ENCODE measurements at places on chromosomes 6 and 20.

DNA sequence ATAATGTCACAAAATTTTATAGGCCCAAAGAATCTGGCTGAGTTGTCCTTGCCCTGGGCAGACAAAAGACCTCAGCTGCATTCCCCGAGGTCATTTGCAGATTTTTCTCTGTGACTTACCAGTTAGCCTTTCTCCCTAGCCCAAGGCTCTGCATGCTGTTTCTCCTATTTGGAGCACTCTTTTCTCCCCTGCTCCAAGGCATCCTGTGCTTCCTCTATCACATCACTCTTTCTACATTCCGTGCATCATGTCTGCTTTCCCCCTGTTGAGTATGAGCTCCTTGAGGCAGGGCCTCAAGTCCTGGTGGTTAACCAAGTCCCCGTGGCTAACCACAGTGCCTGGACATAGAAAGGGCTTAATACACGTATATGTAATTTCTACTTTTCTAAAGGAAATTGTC is 593 bp upstream of the GSTA3 start:
- no peaks in the 10 kb centered on the region for H3K4me1 ChIP-seq
- DNase-seq = no peak
- H3K27me3 ChIP-seq = peaks cover 4% of the 10 kb centered on the region

- peaks cover 3% of the 10 kb centered on the region for H3K4me1 ChIP-seq
- no peaks in the 10 kb centered on the region for H3K27me3 ChIP-seq
- H3K4me3 ChIP-seq = no peak overlapping the region
- no peaks in the 10 kb centered on the region for H3K36me3 ChIP-seq
These were observed 20.4 kb downstream of the GGT7 start for GRCh38 chr20:34852298-34852697.

GRCh38 chr20:59972037-59972801 is 14.0 kb downstream of the CDH26 start:
- no peak for DNase-seq
- no peaks in the 10 kb centered on the region for H3K36me3 ChIP-seq
- H3K27me3 ChIP-seq = no peaks in the 10 kb centered on the region
- no peaks in the 10 kb centered on the region for H3K4me1 ChIP-seq
- H3K27ac ChIP-seq = no peak overlapping the region

GRCh38 chr6:135397172-135397952 is 100.2 kb downstream of the AHI1 start:
- no peak for DNase-seq
- no peaks in the 10 kb centered on the region for H3K4me1 ChIP-seq
- no peak overlapping the region for H3K4me3 ChIP-seq
- no peak overlapping the region for H3K27ac ChIP-seq
- no peaks in the 10 kb centered on the region for H3K27me3 ChIP-seq

GRCh38 chr20:19016140-19016497 is 196.3 kb upstream of the SLC24A3 start:
- no peaks in the 10 kb centered on the region for H3K36me3 ChIP-seq
- no peak overlapping the region for H3K27ac ChIP-seq
- H3K27me3 ChIP-seq = no peaks in the 10 kb centered on the region
- H3K4me1 ChIP-seq = no peaks in the 10 kb centered on the region

DNA sequence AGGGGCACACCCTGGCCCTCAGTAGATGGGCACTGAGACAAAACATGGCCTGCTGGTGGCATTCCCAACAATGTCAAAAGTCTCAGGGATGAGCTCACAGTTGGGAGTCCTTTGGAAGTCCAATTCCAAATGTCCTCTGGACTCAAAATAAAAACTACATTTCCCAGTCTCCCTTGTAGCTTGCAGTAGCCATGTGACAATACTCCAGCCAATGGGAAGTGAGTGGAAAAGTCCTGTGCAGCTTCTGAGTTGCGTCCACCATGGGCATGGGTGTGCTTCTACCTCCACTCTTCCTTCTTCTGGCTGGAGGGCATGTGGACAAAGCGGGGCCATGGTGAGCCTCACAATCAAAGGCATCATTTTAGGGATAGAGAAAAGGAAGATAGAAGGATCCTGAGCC is 5.8 kb upstream of the ADAM33 start:
- no peak for DNase-seq
- no peaks in the 10 kb centered on the region for H3K36me3 ChIP-seq
- H3K27me3 ChIP-seq = peaks cover 29% of the 10 kb centered on the region
- no peaks in the 10 kb centered on the region for H3K4me1 ChIP-seq
- no peak overlapping the region for H3K27ac ChIP-seq

DNA sequence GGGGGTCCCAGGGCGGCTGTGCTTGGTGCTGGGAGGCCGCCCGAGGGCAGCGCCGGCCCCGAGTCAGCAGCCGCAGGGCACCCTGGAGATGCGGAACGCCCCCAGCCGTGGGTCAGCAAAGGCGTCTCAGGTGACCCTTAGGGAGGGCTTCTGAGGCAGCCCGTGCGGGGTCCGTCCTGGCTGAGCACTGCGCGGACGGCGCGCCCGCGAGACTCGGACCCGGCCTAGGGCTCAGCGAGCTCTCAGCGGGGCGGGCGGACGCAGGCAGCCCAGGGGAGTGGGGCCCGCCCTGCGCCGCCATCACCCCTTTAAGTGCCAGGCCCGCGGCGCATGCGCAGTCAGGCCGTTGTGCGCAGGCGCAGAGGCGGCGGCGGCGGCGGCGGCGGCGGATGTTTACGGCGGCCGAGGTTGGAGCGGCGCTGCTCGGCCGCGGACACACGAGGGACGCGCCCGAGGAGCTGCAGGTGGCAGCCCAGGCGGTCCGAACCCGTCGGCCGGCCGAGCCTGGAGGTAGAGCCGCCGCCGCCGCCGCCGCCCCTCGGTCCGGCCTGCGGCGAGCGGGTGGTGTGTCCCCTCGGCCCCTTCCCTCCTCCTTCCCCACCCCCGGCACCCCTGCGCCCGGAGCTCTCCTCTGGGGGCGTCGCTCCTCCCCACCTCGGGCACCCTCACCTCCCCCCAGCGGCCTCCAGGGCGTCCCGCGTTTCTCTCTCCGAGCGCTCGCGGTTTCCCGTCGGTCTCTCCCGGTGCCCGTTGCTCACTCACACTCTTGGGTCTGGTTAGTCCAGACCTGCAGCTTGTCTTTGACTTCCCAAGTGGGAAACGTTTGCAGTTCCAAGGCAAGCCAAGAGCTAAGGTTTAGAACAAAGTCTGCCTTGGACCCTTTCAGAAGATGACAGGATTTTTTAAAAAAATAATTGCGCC is at the start of gene PCMTD2:
PCMTD2 (plus strand) TSS at position 388 of the 921 bp plus-strand sequence. CDS start 4,218 bp downstream, outside the sequence.
- peak; percentile 83 for DNase-seq
- peak within 1 kb of the TSS; percentile 88 for H3K4me3 ChIP-seq
- H3K27ac ChIP-seq = peak within 1 kb of the TSS; percentile 95
- peaks cover 10% of the 10 kb centered on the region for H3K36me3 ChIP-seq
